Renal cortical epithelial cell (primary cell): ENCODE measurements at places on chromosomes 1 and 21.

DNA sequence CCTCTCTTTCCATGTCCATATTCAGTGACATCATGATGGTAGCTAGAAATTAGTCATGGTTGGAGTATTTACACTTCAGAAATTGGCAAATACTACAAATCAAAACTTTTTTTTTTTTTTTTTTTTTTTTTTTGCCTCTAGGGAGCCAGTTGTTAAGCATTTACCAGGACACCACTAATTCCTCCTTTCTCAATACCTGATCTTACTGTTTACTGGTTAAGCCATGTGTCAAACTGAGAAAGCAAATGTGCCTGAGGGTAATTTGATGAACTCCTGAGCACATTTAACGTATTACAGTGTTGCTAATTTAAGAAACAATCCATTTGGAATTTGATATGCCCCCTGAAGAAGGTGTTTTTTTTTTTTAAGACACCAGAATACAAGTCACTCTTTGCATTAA lies 94.4 kb downstream of the DNM3 start:
- DNase-seq = peak; percentile 91

DNA sequence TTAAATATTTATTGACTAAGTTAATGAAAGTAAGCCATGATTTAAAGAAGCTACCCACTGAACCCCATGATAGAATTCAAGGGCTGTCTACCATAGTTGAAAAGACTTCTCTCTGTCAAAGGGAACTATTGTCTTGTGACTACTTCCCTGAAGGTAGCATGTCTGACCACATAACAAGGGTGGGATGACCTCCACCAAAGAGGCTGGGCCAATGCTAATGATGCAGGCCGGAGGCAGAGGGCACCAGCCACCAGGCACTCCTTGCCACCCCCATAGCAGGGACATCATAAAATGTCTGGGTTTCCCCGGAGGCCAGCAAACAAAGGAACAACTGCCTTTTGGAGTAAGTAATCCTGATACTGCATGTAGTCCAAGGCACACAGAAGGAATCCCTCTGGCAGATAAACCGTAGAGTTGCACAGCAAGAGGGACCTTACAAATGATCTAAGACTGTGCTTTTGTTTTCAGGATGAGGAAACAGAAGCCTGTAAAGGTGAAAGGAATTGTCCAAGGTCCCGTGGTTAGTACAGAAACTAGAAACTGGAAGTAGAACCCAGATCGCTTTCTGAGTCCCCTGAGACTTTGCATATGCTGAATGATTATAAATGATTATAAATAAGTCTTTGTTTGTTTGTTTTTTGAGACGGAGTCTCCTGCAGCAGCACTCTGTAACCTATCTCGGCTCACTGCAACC lies 33.5 kb upstream of the ITPKB start:
- no peak for DNase-seq

- DNase-seq = no peak
Observed at GRCh38 chr1:47450606-47451005, 12.8 kb downstream of the FOXD2 start.

DNA sequence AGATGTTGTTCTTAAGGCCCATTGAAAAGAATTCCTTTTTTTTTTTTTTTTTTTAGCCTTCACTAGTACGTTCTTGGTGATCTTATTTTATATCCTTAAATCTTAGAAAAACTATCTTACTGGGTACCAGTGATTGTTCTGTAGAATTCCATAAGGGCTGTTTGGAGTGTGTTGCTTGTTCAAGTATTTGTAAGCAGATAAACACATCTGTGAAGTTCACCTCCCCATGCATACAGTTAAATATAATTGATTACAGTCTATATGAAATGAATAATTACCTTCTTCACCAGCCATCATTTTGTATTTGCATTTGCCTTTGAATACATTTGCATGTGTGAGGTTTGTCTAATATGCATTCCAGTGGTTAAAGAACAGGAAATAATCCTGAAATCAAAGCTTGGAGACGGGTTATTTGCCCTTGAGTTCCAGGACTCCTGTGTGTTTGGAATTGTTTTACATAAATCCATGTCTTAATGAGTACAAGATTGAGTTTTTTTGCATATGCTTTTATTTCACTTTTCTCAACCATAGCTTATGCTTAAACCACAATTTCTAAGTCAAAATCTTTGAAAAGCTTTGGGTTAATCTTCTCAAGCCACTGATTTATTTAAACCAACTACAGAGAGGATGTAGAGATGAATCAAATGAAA lies 73.1 kb downstream of the VPS13D start:
- no peak for DNase-seq

DNA sequence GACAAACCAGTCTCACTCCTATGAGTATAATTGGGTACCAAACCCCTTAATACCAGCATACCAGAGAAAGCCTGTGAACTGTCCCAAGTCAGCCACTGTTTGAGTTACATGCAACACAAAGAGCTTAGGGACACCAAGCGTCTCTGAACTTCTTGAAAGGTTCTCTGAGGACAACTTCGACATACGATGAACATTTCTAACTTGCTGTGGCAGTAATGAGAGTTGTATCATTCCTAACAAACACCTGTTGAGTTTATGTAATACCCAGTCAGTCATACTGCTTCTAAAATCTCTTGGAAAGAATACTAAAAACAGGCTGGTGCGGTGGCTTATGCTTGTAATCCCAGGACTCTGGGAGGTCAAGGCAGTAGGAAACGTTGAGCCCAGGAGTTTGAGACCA lies 18.4 kb downstream of the CCT8 start:
- DNase-seq = no peak

DNA sequence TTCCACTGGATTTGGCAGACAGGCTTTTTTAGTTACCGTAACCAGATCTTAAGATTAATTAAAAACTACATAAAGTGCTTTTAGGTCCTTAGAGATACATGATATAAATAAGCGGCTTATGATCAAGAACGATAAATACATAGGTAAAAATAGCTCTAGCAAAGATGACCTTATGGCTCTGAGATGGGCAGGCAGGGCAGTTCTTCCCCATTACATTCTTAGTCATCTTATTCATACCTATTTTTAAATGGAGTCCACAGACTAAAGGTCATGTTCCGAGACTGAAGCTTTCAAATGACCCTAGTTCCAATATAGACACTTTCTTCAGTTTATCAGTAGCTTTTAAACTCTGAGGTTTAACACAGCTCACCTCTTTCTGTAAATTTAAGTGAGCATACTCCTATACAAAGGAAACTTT lies 4.3 kb downstream of the MCL1 start:
- DNase-seq = no peak

DNA sequence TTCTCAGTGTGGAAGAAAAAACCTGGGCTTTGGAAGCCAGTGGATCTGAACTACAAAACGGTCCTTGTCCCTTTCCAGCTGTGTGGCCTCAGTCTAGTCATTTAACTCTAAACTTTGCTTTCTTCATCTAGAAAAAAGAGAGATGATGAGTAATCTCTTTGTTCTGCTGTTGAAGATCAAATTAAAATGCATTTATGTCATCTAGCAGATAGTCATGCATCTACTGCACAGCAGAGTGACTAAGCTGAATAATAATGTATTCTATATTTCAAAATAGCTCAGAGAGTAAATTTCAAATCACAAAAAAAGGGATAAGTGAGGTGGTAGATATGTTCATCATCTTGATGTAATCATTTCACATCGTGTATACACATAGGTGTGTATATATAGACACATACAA lies 473.2 kb downstream of the DSCAM start:
- DNase-seq = no peak

DNA sequence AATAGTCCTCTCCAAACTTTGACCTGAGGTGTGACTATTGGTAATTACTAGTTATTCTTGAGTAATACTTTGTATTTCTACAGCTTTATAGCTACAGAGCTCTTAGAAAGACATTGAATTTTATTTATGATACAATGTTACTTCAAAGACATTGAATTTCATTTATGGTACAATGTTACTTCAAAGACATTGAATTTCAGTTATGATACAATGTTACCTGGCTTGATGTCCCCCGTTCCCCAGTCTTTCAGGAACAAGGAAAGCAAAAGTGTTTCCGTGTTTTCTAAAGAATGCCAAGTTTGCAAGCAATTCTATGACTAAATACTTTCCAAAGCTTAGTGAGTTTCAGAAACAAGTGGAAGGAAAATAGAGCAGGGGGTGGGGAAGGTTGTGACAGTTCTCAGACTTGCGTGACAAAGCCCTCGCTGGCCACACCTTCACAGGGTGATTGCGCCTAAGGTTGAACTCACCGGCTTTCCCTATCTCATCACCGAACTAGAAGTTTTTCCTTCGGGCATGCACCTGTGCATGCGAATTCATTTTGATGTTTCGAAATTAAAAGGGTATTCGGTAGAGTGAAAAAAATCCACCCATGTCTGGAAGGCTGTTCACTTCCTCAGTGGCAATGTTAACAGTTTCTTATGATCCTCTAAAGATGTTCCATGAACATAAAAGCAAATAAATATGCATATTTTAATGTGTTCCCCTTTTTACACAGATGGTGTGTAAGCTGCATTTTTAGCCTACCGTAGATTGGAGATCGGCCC lies 909 bp upstream of the PAXBP1 start:
- DNase-seq = peak; percentile 70

- no peak for DNase-seq
Observed at GRCh38 chr1:241485145-241485544, 34.4 kb downstream of the FH start.

GRCh38 chr1:42973286-42973685 lies 14.6 kb upstream of the SLC2A1 start:
- DNase-seq = no peak

GRCh38 chr1:17586172-17586964 lies 46.9 kb downstream of the ARHGEF10L start:
- DNase-seq = peak; percentile 91

DNA sequence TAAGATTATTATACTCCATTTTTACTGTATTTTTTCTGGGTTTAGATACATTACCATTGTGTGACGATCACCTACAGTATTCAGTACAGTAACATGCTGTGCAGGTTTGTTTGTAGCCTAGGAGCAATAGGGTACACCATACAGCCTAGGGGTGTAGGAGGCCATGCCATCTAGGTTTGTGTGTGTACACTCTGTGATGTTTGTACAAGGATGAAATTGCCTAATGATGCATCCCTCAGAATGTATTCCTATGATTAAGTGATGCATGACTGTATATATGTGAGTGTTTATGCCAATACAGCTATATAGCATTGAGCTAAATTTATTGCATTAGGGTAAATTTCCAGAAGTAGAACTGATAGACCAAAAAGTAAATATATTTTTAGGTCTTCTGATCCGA lies 23.3 kb downstream of the TUFT1 start:
- no peak for DNase-seq

GRCh38 chr1:12047120-12047876 lies 15.8 kb upstream of the TNFRSF8 start:
- DNase-seq = no peak

DNA sequence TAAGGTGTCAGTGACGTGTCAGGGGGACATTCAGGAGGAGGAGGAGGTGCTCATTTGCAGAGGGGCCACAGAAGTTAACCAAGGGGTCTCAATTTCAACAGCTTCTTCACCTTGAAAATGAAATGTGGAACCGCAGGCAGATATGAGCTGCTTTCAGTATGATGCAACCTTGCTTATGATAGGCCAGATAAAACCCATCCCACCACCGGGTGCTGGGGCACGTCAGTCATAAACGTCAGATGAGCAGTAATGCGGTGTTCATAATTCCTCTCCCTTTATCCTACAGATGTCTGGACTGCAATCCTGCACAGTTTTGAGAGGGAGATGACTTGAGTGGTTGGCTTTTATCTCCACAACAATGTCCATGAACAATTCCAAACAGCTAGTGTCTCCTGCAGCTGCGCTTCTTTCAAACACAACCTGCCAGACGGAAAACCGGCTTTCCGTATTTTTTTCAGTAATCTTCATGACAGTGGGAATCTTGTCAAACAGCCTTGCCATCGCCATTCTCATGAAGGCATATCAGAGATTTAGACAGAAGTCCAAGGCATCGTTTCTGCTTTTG lies 1.7 kb downstream of the PTGFR start:
- no peak for DNase-seq

GRCh38 chr21:20943561-20943997 lies 54.6 kb upstream of the NCAM2 start:
- DNase-seq = no peak

- DNase-seq = no peak
Observed at GRCh38 chr1:2633936-2634491, 1.2 kb upstream of the MMEL1 start.

DNA sequence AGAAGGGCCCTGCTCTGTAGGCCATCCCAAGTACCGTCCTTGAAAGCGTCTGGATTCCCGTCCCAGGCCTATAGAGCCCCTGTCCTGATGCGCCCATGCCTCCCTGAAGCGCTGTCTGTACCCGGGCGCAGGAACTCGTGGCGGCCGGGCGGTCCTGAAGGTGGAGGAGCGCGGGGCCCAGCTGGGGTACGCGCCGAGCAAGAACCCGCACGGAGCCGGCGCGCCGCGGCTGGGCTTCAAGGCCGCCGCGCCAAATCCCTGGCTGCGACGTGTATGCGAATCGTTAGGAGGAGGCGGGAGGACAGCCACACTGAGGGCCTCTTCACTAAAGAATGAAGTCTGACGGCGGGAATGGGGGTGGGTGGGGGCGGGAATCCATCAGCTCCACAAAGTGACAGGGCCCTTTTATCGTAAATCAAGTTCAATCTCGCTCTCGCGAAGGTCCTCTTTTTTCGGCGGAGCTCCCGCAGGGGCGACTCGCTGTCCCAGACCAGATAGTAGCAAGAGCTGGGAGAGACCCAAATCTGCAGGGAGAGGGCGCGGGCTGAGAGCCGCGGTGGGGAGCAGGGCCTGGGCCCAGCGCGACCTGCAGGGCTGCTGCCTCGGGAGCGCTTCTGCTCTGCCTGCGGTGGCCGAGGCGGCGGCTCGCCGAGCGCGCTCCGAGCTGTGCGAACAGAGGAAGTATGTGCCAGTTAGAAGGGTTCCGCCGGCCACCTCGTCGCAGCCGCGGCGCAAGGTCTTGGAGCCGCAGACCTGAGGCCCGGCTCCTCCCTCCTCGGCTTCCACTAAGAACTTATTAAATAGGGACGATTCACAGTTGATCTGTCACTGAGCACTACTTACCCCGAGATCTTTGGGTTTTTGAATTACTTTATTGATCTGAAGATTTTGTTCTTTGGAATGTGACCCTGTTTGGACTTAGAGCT lies 10.4 kb downstream of the BARHL2 start:
- peak; percentile 1 for DNase-seq

GRCh38 chr21:41834926-41835663 lies 44.0 kb downstream of the PRDM15 start:
- no peak for DNase-seq

DNA sequence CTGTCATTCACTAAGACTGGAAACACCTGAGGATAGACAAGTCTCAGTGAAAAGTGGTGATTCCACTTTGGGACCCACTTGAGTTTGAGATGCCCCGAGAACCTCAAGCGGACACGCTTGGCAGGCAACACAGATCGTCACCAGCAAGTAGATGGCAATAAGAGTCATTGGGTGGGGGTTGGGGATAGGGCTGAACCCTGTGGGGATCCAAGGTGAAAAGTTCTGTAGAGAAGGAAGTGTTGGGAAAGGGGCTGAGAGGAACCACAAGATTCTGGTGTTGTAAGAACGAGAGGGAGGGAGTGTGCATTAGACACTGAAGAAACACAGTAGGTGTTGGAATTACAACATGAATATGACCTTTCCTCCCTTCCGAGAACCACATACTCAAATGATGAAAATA lies 45.4 kb upstream of the TDRD10 start:
- DNase-seq = no peak
